ENCODE measurements at places on chromosomes 3 and 15. TPM values are rescaled to one million over a fixed set of nuclear protein-coding genes. Genes with fewer than 3 reads are reported as not detected.

GRCh38 chr3:177960722-177961121, 575.5 kb upstream of the KCNMB2 start:
- H3K4me1 ChIP-seq = no peaks in the 10 kb centered on the region
- H3K27ac ChIP-seq = no peak overlapping the region
- DNase-seq = no peak
- no peaks in the 10 kb centered on the region for H3K27me3 ChIP-seq

- H3K27me3 ChIP-seq = no peaks in the 10 kb centered on the region
- peaks cover 10% of the 10 kb centered on the region for H3K4me1 ChIP-seq
- no peak for DNase-seq
- peaks cover 13% of the 10 kb centered on the region for H3K36me3 ChIP-seq
These were observed 2.3 kb downstream of the GORASP1 start for GRCh38 chr3:39104961-39105686.

GRCh38 chr15:92902737-92903593, 2.8 kb downstream of the CHD2 start:
- no peaks in the 10 kb centered on the region for H3K36me3 ChIP-seq
- peak overlapping the region; percentile 62 for H3K4me3 ChIP-seq
- H3K27ac ChIP-seq = peak overlapping the region; percentile 98
- peaks cover 65% of the 10 kb centered on the region for H3K4me1 ChIP-seq
- H3K27me3 ChIP-seq = no peaks in the 10 kb centered on the region

DNA sequence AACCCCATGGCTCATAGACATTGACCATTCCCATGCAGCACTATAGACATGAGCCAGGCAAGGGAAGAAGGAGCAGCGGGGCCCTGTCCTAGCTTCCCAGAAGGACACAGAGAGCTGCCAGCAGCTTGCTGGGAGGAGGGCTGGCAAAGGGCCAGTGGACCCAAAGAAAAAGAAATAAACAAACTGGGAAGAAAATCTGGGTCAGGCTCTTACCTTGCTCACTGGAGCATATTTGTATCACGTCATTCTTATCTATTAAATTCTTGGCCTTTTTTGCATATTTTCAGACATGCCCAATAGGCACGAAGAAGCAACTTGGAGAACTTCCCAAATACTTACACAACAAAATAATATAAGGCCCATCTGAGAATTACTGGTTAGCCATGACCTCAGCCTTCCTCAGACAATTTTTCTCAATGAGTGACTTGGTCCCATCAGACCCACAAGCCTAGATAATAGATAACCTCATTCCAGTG, 28.4 kb downstream of the RASGRP1 start:
- no peak overlapping the region for H3K27ac ChIP-seq
- H3K4me1 ChIP-seq = no peaks in the 10 kb centered on the region
- no peaks in the 10 kb centered on the region for H3K36me3 ChIP-seq
- H3K4me3 ChIP-seq = no peak overlapping the region
- H3K27me3 ChIP-seq = no peaks in the 10 kb centered on the region

- no peaks in the 10 kb centered on the region for H3K27me3 ChIP-seq
- H3K4me3 ChIP-seq = no peak overlapping the region
- no peaks in the 10 kb centered on the region for H3K36me3 ChIP-seq
- no peak overlapping the region for H3K27ac ChIP-seq
These were observed 108.5 kb downstream of the APBA2 start for GRCh38 chr15:28994142-28994830.

- peak; percentile 6 for DNase-seq
- H3K4me1 ChIP-seq = no peaks in the 10 kb centered on the region
- no peaks in the 10 kb centered on the region for H3K36me3 ChIP-seq
- H3K27me3 ChIP-seq = no peaks in the 10 kb centered on the region
- H3K4me3 ChIP-seq = no peak overlapping the region
- H3K27ac ChIP-seq = no peak overlapping the region
These were observed 16.5 kb downstream of the POLQ start for GRCh38 chr3:121529308-121529707.

- no peaks in the 10 kb centered on the region for H3K27me3 ChIP-seq
- no peaks in the 10 kb centered on the region for H3K4me1 ChIP-seq
- no peaks in the 10 kb centered on the region for H3K36me3 ChIP-seq
- DNase-seq = no peak
- H3K27ac ChIP-seq = no peak overlapping the region
These were observed 422.2 kb downstream of the FHIT start for GRCh38 chr3:60829058-60829457.

- DNase-seq = no peak
- H3K4me1 ChIP-seq = peaks cover 12% of the 10 kb centered on the region
- no peaks in the 10 kb centered on the region for H3K27me3 ChIP-seq
- H3K4me3 ChIP-seq = no peak overlapping the region
These were observed 42.8 kb downstream of the CDCP1 start for GRCh38 chr3:45103334-45103733.

GRCh38 chr3:4546346-4547178, 53.4 kb downstream of the ITPR1 start:
- no peak overlapping the region for H3K4me3 ChIP-seq
- no peak overlapping the region for H3K27ac ChIP-seq
- DNase-seq = no peak
- no peaks in the 10 kb centered on the region for H3K36me3 ChIP-seq
- peaks cover 42% of the 10 kb centered on the region for H3K4me1 ChIP-seq

DNA sequence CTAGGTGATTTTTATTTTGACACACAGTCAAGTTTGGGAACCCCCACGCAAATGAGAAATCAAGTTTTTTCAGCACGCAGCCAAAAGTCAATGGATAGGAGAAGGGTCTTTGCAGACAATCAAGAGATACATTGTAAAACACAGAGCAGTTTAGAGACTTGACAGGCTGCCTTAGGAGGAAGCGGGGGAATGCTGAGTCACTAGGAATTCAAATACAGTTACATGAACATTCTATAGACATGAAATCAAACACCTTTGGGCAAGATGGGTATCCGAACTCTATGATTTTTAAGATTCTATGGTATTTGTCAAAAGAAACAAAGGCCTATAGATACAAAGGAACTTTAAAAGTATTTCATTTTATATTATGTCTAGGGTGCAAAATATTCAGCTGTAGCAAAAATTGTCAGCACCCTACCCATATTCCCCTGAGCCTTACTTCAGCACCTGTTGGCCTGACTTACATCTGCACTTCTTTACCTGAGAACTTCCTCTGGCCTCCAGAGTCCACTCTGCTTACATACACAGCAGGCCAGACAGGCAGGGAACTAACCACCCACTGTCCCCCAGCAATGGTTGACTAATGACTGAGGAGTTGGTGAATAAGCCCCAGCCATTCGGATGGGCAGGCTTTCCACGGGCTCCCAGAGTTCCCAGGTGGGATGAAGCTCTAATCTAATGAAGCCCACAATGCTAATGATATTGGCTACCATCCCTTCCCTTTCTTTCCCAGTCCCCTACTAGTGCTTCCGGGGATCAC, 289.3 kb upstream of the RORA start:
- H3K4me3 ChIP-seq = no peak overlapping the region
- DNase-seq = no peak
- H3K36me3 ChIP-seq = no peaks in the 10 kb centered on the region
- no peaks in the 10 kb centered on the region for H3K27me3 ChIP-seq
- H3K4me1 ChIP-seq = no peaks in the 10 kb centered on the region

- H3K27ac ChIP-seq = no peak overlapping the region
- H3K4me1 ChIP-seq = no peaks in the 10 kb centered on the region
- no peak for DNase-seq
- peaks cover 6% of the 10 kb centered on the region for H3K27me3 ChIP-seq
These were observed 40.9 kb downstream of the MUC20 start for GRCh38 chr3:195761567-195762248.

- no peak overlapping the region for H3K27ac ChIP-seq
- H3K27me3 ChIP-seq = no peaks in the 10 kb centered on the region
These were observed 5.9 kb downstream of the ZBTB20 start for GRCh38 chr3:115141033-115141757.

- H3K4me3 ChIP-seq = no peak overlapping the region
- H3K27me3 ChIP-seq = no peaks in the 10 kb centered on the region
- H3K4me1 ChIP-seq = no peaks in the 10 kb centered on the region
- H3K27ac ChIP-seq = no peak overlapping the region
These were observed 31.0 kb upstream of the ATOSA start for GRCh38 chr15:52710050-52710707.

- peak; percentile 64 for DNase-seq
- no peak overlapping the region for H3K27ac ChIP-seq
- no peaks in the 10 kb centered on the region for H3K36me3 ChIP-seq
These were observed 349.7 kb downstream of the TUSC7 start for GRCh38 chr3:117059067-117059955.

DNA sequence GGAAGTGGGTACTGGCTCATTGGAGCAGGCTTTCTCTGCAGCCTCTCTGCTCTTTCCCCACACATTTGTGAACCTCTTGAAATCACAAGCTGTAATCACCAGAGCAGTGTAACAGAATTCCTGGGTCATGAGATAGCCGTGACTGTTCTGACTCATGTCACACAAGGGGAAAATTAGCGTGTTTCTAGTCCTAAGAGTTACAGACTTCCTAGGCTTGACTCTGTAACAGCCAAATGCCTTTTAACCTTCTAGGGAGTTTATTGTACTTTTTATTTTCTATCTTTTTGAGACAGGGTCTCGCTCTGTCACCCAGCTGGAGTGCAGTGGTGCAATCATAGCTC, 54.7 kb upstream of the TRAK1 start:
- no peak overlapping the region for H3K4me3 ChIP-seq
- H3K4me1 ChIP-seq = peaks cover 52% of the 10 kb centered on the region
- peak; percentile 54 for DNase-seq

GRCh38 chr15:76648732-76649444, 256.3 kb downstream of the SCAPER start:
- H3K4me1 ChIP-seq = no peaks in the 10 kb centered on the region
- no peak overlapping the region for H3K27ac ChIP-seq
- no peak for DNase-seq
- no peak overlapping the region for H3K4me3 ChIP-seq

GRCh38 chr3:98532709-98533571, 1.2 kb downstream of the GPR15 start:
- no peak overlapping the region for H3K4me3 ChIP-seq
- no peak for DNase-seq
- no peak overlapping the region for H3K27ac ChIP-seq
- no peaks in the 10 kb centered on the region for H3K27me3 ChIP-seq

DNA sequence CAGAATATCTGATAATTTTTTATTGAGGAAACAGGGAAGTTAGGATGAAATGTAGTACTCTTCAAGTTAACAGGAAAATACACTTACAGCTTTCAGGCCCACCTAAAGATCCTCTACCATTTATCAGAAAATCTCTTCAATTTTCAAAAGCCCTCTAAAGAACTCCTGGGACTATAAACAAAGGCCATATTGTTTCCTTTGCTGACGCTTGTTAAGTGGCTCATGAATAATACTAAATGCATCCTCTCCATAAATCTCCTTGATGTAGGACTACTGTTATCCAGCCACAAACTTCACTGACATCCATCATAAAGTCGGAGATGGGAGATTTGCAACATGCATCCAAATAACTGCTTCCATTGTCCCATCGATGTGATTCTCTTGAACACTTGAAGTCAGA, 326.5 kb downstream of the ZIC1 start:
- DNase-seq = no peak
- H3K4me3 ChIP-seq = no peak overlapping the region
- no peaks in the 10 kb centered on the region for H3K4me1 ChIP-seq
- no peaks in the 10 kb centered on the region for H3K27me3 ChIP-seq
- no peaks in the 10 kb centered on the region for H3K36me3 ChIP-seq
- no peak overlapping the region for H3K27ac ChIP-seq

- no peak overlapping the region for H3K27ac ChIP-seq
- H3K4me3 ChIP-seq = no peak overlapping the region
- no peaks in the 10 kb centered on the region for H3K4me1 ChIP-seq
- H3K27me3 ChIP-seq = no peaks in the 10 kb centered on the region
- no peak for DNase-seq
- H3K36me3 ChIP-seq = no peaks in the 10 kb centered on the region
These were observed 46.4 kb downstream of the DLEC1 start for GRCh38 chr3:38085311-38085942.

- H3K4me1 ChIP-seq = peaks cover 3% of the 10 kb centered on the region
- no peak overlapping the region for H3K27ac ChIP-seq
- H3K36me3 ChIP-seq = no peaks in the 10 kb centered on the region
- DNase-seq = no peak
These were observed 5.8 kb upstream of the ZNF770 start for GRCh38 chr15:34993877-34994276.

- H3K4me1 ChIP-seq = no peaks in the 10 kb centered on the region
- no peaks in the 10 kb centered on the region for H3K36me3 ChIP-seq
- H3K27me3 ChIP-seq = no peaks in the 10 kb centered on the region
- H3K27ac ChIP-seq = no peak overlapping the region
- H3K4me3 ChIP-seq = no peak overlapping the region
- no peak for DNase-seq
These were observed 162.7 kb downstream of the STT3B start for GRCh38 chr3:31695280-31696008.

DNA sequence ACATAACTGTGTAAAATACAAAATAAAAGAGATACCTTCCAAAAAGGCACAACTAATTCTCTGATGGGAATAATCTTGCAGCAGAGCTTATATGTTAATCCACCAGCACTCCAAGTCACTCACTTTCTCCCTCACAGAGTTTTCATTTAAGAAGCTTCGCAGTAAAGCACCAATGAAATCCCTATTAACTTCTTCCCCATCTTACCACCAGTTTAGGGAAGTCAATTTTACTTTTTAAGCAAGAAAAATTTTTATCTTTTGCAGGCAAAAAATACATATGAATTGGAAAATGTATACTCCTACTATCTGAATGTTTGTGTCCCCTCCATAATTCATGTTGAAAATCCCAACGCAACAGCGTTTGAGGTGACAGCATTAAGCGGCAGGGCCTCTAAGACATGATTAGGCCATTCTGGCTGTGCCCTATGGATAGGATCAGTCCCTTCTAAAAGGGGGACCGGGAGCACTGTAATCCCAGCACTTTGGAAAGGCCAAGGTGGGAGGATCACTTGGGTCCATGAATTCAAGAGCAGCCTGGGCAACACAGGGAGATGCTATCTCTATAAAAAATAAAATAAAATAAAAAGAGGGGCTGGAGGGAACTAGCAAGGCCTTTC, 435.8 kb downstream of the SHQ1 start:
- no peaks in the 10 kb centered on the region for H3K27me3 ChIP-seq
- H3K27ac ChIP-seq = peak overlapping the region; percentile 34
- H3K4me3 ChIP-seq = no peak overlapping the region
- no peak for DNase-seq
- H3K4me1 ChIP-seq = no peaks in the 10 kb centered on the region

DNA sequence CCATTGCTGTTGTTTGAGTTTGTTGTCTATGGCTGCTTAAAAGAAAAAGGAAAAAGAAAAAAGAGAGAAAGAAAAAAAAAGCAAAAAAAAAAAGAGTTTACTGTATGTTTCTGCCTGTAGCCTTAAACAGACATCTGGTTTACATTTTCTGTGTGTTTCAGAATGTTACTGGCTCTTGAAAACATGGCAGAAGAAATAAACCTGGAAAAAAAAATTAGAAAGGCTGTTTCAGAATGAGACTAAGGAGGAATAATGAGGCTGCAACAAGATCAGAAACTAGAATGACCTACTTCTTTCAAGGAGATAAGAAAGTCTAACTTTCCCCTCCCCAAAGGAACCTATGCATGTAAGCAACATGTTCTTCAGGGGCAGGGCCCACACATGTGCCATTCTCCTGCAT, 292.1 kb downstream of the DIPK2A start:
- no peaks in the 10 kb centered on the region for H3K27me3 ChIP-seq
- no peak overlapping the region for H3K27ac ChIP-seq
- H3K36me3 ChIP-seq = no peaks in the 10 kb centered on the region
- DNase-seq = no peak
- H3K4me3 ChIP-seq = no peak overlapping the region

- no peak for DNase-seq
- H3K4me3 ChIP-seq = no peak overlapping the region
- H3K27me3 ChIP-seq = no peaks in the 10 kb centered on the region
- no peaks in the 10 kb centered on the region for H3K4me1 ChIP-seq
- H3K27ac ChIP-seq = no peak overlapping the region
- no peaks in the 10 kb centered on the region for H3K36me3 ChIP-seq
These were observed 10.5 kb upstream of the CCDC54 start for GRCh38 chr3:107366766-107367165.

The DZIP1L gene
- total RNA-seq = 14.0 TPM

The ACP3 gene
- 24.3 TPM for total RNA-seq

The SLC49A4 gene
- total RNA-seq = 12.3 TPM

The KLF13 gene
- 110 TPM for total RNA-seq

The SCAMP5 gene
- 20.1 TPM for total RNA-seq

The PRSS50 gene
- 0.26 TPM for total RNA-seq

Measured in left lung (tissue), 14 donors.